ENCODE measurements at places on chromosomes 6 and 20.

DNA sequence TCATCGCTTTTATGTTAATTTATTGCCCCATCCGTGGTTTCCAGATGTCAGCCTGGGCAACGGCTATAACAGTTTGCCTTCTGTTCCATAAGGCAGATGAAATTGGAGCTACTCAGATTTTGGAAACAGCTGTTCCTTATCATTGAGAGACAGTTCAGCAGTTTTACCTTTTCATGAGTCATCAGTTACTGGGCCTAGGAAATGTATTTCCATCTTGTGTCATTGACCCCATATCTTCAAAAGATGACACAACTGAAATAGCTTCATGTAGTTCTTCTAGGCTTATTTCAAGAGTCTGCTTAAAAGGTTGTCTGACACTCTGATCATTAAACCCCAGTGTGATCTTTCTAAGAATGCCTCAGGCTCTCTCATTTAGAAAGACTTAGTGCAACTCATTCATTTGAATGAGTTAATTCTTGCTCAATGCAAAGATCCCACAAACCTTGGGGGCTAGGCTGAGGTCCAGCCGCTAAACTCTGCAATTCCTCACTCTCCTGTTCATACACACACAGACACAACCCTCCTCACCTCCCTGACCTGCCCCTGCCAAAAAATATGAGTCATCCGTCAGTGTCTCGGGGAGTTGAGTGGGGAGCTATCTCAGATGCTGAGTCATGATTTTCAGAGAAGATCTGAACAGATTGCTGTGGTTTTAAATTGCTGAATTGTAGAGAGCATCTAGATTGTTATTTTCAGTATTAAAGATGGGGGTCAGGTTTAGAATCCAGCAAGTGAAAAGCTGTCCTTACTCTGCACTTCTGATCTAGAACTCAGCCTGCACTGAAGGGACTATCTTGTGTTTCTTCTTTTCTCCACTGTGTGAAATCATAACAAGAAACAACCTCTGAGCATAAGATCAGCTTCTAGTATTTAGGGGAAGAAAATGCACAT is 61.8 kb downstream of the RPP40 start:
- DNase-seq = peak; percentile 23

GRCh38 chr6:108132863-108133262 is 33.0 kb upstream of the NR2E1 start:
- no peak for DNase-seq

GRCh38 chr6:63864671-63865318 is 229.2 kb downstream of the PHF3 start:
- DNase-seq = no peak

DNA sequence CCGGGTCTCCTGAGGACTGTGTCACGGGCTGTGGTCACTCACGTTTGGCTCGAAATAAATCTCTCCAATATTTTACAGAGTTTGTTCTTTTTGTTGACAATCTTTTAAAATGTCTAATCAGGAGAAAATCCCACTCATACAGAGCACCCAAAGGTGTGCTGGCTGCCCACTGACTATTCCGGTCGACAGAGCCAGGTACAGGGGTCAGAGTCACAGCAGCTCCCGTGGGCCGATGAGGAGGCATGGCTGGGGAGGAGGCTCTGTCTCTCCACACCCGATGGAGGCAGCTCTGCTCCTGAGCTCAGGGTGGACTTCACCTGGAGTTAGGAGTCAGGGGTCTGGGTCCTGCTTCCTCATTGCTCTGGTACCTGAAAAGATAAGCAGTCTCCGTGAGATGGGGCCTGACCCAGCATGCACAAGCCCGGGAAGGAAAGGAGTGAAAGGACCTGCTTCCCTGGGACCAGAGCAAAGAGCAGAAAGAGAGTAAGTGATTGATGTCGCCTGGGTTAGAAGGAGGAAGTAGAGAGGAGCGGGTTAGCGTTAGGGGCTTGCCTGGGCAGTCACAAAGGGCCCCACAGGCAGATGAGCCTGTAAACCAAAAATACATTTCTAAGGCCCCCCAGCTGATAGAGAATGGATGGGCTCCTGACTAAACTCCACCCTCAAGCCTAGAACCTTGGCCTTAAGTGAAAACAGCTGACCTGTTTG is 53.5 kb upstream of the UNC93A start:
- DNase-seq = no peak

DNA sequence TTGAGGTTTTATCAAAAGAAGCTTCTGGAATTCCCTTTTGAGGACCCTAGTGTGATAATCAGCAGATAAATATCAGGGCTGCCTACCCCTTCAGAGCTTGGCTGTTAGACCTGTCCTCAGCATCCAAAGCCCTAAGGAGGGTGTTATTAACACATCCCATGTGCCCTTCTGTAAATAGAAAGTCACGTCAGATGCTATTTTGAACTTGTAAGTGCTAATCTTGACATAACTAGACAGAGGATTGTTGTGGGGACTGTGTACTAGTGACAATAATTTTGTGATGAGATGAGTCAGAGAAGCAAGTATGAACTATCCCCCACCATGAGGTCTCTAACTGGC is 4.9 kb upstream of the LAMA4 start:
- no peak for DNase-seq

- no peak for DNase-seq
Observed at GRCh38 chr6:10399451-10399850, 15.4 kb downstream of the TFAP2A start.

DNA sequence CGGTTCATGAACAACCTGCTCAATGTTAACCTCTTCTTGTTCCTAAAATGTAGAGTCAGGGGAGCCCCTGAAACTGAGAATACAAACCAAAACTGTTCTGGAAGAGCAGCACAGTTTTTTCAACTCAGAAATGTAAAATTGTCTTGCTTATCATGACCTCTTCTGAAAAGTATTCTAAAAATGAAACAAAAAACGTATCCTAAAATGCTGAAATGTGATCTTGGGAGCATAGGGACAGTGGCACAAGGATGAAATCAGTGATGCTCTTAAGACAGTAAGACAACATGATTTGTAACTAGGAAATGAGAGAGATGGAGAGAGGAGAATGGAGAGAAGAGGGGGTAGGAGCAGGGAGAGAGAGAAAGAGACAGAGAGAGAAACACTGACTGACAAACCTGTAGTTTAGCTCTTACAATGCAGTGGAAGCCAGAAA is 27.5 kb downstream of the NCOA7 start:
- no peak for DNase-seq

GRCh38 chr6:166004471-166004870 is 163.2 kb downstream of the TBXT start:
- no peak for DNase-seq

- no peak for DNase-seq
Observed at GRCh38 chr6:37876843-37877242, 57.3 kb downstream of the ZFAND3 start.

All from activated CD8-positive, alpha-beta memory T cell treated with anti-CD3 and anti-CD28 coated beads for 48 hours (primary cell).